CD4-positive, alpha-beta T cell treated with Interleukin-1 beta for 1 hour (primary cell): ENCODE measurements at places on chromosomes 1 and 21.

GRCh38 chr1:226428791-226429461 lies 21.0 kb upstream of the PARP1 start:
- no peak for DNase-seq

DNA sequence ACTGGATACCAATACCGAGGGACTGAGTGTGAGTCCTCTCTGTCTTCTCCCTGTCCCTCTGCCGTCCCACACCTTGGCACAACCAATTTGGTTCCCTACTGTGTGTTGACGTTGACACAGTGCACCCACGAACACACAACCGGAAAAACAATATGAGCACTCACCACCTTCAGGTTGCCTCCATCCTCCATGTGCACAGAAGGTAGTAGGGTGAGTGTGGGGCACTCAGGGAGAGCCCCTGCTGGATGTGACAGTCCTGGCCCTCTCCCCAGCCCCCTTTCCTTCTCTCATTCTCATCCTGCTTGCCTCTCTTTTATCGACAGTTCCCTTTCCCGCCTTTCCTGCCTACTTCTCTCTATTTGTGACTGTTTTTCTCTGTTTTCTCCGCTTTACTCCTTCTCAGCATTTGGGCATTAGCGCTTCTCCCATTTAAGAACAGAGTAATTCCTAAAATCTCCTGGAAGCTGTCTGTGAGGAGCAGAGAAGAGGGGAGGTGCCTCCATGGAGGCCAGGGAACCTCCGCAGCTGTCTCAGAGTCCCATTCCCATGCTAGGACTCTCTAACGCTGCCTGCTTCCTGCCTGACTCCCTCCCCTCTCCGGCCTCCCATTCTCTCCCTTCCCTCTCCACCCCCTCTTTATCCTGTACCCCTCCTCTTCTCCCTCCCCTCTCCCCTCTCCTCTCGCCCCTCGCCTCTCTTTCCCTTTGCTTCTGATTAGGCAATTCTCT lies 16.4 kb downstream of the CADM3 start:
- no peak for DNase-seq

- DNase-seq = no peak
These were observed 7.8 kb downstream of the KCNJ15 start for GRCh38 chr21:38264571-38264970.

DNA sequence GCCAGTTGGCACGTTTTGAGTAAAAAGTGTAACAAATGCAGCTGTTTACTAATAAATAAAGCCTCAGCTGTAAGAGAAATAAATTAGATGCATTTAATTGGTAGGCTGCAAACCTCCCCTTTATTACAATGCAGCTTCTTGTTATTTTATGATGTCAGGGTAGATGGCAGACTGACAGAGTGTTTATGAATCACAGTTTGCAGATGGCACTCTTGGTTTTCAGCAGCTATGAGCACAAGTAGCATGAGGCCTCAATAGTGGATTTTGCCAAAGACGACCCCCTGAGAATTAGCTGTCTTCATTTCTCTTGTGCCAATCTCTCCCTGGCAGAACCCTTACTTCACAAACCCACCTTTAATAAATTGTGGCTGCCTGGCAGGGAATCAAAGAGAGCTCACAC lies 161.2 kb upstream of the C1orf87 start:
- no peak for DNase-seq

DNA sequence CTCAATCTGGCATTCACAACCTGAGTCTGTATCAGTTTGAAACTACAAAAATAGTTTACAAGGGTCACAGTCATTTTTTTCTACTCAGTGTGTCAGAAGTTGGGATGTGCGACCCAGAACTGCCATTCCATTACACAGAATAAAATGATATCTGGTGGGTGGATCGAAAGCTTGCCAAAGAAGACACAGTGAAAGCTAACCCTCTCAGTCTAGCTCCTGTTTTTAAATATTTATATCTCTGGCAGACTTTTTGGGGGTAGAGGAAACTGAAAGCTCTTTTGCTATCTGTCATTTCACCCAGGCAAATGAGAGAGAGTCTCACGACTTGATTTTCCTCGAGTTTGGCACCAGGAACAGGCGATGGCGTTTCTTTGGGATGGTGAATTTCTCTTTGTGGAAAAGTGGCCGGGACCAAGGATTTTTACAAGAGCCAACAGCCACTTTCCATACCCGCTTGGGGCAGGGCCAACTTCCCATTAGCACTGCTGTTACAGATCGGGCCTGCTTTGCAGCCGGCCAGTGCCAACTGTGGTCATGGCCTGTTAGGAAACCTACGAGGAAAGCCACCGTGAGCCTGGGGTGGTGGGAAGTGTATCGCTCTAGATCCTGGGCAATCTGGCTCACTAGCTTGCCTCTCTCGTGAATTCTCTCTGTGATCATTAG lies 185.5 kb upstream of the NFIA start:
- DNase-seq = no peak

GRCh38 chr1:35762141-35762540 lies 7.6 kb downstream of the CLSPN start:
- no peak for DNase-seq

DNA sequence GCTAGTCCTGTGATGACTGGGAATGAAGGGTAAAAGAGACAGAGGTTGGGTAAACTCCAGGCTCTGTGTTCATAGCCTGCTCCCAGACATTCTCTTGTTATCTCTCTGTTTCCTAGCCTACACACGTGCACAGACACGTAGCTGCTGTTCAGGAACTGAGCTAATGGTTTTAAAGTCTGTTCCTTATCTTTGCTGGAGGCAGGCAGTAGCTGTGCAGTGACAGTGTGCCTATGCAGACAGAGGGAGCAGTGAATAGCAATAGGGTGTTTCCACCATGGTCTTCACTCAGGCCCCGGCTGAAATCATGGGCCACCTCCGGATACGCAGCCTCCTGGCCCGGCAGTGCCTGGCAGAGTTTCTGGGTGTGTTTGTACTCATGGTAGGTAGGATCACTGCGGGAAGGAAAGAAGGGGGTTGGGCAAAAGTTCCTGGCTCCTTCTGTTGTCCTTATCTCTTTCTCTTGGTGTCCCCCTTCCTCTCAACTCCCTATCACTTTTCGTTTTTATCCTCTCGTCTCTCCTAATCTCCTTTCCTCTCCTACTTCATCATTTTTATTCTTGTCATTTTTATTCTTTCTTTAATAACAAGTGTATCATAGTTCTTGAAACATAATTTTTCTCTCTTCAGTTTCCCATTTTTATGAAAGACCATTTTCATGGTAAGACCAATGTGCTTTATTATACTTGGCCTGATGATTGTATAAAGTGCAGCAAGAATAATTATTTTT lies at the start of gene AQP10:
Gene AQP10 (plus strand): TSS at position 212 of the 727 bp plus-strand sequence. CDS start 63 bp downstream, at position 275.
- no peak for DNase-seq

DNA sequence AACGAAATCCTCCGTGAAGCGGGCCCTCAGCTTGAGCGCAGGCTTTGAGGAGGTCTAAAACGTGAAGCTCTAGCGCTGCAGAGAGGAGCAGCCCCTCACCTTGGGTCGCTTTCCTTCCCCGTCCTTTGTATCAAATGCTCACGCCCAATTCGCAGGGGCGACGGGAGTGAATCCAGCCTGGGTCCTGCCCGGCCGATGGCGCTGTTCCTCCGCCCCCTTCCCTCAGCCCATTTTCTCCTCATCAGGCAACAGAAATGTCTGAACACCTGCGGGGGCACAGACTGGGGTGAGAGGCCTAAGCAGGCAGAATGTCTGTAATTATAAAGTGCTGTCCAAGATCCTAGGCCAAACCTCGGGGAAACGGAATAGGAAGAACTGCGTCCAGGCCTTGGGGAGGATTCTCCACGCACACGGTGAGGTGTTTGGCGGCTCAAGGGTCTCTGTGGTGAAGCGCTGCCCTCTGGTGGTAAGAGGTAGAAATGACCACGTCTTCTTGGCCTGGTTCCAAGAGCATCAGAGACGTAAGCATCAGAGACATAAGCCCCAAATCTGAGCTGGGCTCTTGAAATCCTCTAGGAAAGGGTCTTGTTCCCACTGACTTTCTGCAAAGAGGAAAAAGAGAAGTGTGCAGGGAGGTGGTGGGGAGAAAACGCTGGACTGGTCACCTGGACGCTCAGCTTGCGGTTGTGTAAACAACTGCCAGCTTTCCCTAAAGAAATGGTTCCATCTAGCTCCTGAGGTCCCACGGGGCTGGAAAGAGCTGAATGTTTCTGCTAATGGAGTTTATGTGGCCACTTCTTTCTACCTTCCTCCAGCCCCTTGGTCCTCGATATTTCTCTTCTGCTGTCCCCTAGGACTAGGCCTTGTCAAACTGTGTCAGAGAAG lies 92.1 kb upstream of the CD53 start:
- peak; percentile 80 for DNase-seq

GRCh38 chr1:201469645-201470074 lies 672 bp upstream of the PHLDA3 start:
- DNase-seq = no peak

DNA sequence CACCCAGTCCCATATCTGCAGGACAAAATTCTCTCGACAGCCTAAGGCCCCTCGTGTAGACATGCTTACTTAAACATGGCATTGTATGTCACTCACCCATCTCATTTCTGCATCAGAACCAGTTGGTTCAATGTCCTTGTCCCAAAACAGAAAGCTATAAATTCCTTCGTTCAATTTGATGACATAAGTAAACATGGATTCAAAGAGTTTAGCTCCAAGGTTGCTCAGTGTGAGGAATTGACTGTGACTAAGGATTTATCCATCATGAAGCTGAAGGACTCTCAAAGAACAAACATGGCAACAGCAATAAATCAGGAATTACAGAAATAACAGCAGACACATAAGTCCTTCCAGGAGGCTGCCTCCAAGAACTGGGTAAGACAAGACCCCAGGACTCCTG lies 237.2 kb downstream of the TOMM20 start:
- DNase-seq = no peak

DNA sequence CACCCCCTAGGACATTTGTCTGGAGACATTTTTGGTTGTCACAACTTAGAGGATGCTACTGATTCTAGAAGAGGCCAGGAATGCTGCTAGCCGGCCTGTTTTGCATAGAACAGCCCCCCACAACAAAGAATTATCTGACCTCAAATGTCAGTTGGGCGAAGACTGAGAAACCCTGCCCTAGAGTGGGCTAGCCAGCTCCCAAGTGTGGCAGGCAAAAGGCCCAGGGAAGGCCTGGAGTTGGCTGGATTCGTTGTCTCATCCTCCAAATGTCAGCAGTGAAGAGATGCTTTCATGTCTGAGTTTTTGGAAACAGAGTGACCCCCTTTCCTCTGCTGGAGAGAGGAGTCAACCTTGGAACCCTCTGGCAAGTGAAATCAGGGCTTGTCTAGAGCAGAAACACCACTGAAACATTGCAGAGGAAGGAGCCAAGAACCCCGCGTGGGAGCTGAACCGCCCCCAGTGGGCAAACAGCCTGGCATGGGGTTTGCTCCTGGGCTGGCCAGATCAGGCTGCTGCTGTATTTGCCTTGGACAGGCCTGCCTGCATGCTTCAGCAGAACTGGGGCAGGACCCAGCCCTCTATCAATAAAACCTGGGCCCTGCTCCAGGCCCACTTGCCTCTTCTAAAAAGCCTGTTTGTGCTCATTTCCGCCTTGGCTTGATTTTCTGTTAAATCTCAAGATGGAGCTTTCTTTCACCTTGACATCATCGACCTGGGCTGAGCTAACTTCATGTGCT lies 32.9 kb downstream of the RASSF5 start:
- DNase-seq = no peak

GRCh38 chr1:21876267-21876666 lies 60.8 kb downstream of the HSPG2 start:
- no peak for DNase-seq

GRCh38 chr1:31781756-31782371 lies 17.7 kb upstream of the ADGRB2 start:
- no peak for DNase-seq

GRCh38 chr1:68339505-68339904 lies 107.2 kb upstream of the WLS start:
- no peak for DNase-seq

DNA sequence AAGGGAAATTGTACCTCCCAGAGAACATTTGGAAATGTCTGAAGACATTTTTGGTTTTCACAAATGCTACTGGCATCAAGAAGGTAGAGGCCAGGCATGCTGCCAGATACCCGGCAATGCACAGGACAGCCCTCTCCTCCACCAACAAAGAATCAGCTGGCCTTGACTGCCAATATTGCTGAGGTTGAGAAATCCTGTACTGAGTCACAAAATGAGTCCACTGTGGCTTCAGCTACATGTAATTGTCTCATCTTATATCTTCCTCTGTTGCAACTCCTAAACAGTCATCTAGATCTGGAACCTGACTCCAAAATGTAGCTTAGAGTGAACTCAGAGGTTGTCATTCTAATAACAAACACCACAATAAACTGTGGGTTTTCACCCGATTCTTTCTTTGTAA lies 327.5 kb upstream of the POGK start:
- DNase-seq = no peak

- DNase-seq = no peak
These were observed 130.7 kb upstream of the PRMT6 start for GRCh38 chr1:106925750-106926149.

- DNase-seq = no peak
These were observed 252.5 kb downstream of the PTPRU start for GRCh38 chr1:29488794-29489311.

- DNase-seq = no peak
These were observed 60.4 kb downstream of the DIP2A start for GRCh38 chr21:46518983-46519583.

- DNase-seq = peak; percentile 65
These were observed 71.1 kb downstream of the IER5 start for GRCh38 chr1:181159451-181160140.

DNA sequence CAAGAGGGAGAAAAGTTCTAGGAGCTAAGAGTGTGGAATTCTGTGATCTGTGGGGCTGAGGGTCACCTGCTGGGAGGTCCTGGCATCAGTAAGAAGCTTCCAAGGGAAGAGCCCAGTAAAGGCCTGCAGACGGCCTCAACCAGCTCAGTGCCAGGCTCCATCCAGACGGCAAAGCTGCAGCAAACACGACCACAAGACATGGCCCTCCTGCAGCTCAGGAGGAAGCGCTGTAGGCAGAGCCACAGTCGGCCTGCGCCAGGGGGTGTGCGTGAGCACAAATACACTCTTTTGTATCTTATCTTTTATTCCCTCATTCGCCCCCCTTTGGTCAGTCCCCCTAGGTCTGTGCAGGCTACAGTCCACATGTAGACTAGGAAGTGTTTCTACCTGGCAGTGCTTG lies 13.4 kb downstream of the C1orf174 start:
- no peak for DNase-seq
